ENCODE measurements at places on chromosomes 5 and 9.

GRCh38 chr5:110665184-110665726 lies 61.2 kb downstream of the TMEM232 start:
- DNase-seq, result no peak

DNA sequence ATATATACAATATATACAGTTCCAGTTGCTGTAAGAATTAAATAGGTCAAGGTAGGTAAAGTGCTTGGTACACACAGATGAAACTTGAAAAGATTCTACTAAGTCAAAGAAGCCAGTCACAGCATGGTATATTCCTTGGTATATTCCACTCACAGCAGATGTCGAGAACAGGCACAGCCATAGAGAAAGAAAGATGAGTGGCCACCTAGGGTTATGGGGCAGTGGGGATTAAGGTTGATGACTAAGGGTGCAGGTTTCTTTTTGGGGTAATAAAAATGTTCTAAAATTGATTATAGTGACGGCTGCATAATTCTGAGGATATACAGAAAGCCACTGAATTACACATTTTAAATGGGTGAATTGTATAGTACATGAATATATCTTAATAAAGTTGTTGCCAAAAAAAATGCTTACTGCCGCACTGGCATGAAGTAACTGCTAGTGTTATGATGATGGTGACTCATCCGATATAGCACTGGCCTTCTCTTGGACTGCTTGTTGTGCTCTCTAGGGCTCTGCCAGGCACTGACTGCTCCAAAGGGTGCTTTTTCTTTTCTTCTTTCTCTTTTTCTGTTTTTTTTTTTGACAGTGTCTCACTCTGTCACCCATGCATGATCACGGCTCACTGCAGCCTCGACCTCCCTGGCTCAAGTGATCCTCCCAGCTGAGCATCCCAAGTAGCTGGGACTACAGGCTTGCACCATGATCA lies 23.5 kb downstream of the TBC1D2 start:
- no peak for DNase-seq

DNA sequence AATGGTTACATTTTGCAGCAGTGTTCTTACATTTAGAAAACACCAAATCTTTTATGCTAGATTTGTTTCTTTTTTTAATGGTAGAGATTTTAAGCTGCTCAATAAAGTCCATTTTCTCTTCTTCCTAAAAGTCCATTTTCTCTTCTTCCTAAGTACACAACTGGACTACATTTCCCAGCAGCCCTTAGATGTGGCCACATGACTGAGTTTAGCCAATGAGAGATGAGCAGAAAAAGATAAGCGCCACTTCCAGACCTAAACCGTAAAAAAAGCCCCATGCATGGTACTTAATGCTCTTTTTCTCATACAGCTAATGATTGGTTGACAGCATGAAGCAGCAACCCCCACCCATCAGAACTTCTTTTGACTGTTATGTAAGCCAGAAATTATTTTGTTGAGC lies 206.7 kb downstream of the FAM114A2 start:
- no peak for DNase-seq

GRCh38 chr9:108331596-108331995 lies 524.2 kb downstream of the ACTL7B start:
- DNase-seq, result no peak

GRCh38 chr5:154058055-154059038 lies 19.6 kb downstream of the MFAP3 start:
- no peak for DNase-seq

- no peak for DNase-seq
Observed at GRCh38 chr5:140827704-140828361, at the start of gene PCDHA6. Gene PCDHA6 (plus strand): TSS chr5:140827960. CDS start chr5:140828092, 132 bp downstream.

DNA sequence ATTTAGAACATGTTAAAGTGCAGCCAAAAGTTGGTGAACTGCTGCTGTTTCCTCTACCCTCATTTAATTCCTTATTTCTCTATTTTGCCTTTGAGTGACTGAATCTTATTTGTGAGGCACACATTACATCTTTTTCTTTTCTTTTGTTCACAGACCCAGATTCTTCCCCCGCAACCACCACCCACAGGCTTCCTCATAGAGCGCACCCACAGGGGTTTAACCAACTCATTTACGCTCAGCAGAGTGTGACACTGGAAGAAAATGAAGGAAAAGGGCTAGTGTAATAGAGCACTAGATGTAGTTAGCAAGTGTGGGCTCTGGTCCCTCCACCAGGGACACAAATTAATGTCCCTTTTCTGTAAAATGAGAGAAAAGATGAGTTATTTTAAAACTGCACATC lies 200.7 kb downstream of the PARP8 start:
- DNase-seq, result no peak

DNA sequence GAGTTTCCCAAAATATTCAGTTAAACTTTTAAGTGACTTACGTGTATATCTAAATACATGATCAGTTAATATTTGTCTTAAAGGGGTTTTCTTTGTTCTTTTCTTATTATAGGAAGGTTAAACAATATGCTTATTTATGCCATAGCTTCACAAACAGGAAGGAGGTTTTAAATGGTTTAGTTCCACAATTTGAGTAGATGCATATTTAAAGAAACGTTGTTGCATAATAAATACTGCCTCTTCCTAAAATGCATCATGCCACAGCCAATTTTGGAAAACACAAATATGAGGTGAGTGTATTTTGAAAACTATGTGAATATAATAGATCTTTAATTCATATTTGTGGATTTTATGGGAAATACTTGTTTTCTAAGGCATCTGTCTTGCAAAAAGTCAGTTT lies 2.5 kb upstream of the ADRB2 start:
- DNase-seq, result no peak

GRCh38 chr9:96193236-96193755 lies 108.7 kb downstream of the HSD17B3 start:
- no peak for DNase-seq

GRCh38 chr9:24614070-24614469 lies 68.4 kb upstream of the IZUMO3 start:
- no peak for DNase-seq

GRCh38 chr5:128406803-128407202 lies 131.2 kb downstream of the FBN2 start:
- DNase-seq, result no peak

- no peak for DNase-seq
Observed at GRCh38 chr5:134438721-134439123, 27.0 kb upstream of the CDKN2AIPNL start.

GRCh38 chr5:171647904-171648260 lies 137.7 kb upstream of the SMIM23 start:
- no peak for DNase-seq

DNA sequence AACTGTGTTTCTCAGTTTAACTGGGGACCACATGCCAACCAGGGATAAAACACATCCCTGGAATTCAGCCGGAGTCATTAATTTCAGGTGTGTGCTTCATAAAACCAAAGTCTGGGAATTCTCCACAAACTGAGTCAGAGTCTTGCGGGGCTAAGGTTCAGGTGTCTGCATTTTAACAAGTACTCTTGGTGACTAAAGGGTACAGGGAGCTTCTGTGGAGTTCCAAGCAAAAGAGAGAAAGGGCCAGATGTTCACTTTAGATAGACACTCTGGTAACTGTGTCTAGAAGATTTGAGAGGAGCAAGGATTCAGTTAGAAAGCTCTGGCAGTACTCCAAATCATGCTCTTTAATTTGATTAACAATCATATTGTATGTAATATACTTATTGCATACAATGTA lies 4.0 kb downstream of the NADK2 start:
- DNase-seq, result no peak

GRCh38 chr5:117788596-117788995 lies 1199.8 kb downstream of the DTWD2 start:
- DNase-seq, result no peak

- DNase-seq, result no peak
Observed at GRCh38 chr9:6997330-6997729, 239.6 kb downstream of the KDM4C start.

DNA sequence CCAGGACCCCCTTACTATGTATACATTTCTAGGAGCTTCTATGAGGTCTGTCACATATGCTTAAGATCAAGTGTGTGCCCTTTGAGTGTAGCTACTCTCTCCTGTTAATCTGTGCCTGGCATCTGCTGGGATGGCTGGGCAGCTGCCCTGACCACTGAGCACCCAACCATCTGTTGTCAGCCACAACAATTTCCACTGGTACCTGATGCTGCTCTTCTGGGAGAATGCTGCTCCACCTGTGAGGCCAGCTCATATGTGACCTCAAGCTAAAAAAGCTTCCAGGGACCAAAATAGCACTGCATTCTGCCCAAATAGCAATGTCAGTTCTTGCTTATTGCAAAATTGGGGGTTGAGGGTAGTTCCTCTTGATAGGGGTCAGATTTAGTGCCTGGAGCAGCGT lies 595.6 kb downstream of the RAB3C start:
- DNase-seq, result no peak

GRCh38 chr9:38180656-38181055 lies 111.6 kb upstream of the SHB start:
- DNase-seq, result no peak

GRCh38 chr5:178391480-178391879 lies 158.9 kb upstream of the PHYKPL start:
- DNase-seq, result no peak

DNA sequence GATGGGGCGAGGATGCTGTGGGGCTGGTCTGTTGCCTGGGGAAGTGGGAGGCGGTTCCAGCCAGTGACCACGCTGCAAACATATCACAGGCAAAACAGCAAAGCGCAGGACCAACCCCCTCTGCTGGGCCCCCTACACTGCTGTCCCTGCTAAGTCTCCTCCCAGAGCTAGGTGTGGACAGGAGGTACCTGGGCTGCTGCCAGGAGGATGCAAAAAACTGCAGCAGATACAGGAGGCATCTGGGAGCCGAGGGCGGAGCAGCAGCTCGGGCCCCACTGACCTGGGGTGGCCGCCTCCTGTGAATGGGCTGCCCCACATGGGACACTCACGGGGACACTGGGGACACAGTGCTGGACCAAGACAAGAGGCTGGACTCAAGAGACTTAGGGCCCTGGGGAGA lies 48.0 kb upstream of the PHYKPL start:
- DNase-seq, result no peak

GRCh38 chr5:80309871-80310665 lies 9.7 kb upstream of the SPZ1 start:
- no peak for DNase-seq

DNA sequence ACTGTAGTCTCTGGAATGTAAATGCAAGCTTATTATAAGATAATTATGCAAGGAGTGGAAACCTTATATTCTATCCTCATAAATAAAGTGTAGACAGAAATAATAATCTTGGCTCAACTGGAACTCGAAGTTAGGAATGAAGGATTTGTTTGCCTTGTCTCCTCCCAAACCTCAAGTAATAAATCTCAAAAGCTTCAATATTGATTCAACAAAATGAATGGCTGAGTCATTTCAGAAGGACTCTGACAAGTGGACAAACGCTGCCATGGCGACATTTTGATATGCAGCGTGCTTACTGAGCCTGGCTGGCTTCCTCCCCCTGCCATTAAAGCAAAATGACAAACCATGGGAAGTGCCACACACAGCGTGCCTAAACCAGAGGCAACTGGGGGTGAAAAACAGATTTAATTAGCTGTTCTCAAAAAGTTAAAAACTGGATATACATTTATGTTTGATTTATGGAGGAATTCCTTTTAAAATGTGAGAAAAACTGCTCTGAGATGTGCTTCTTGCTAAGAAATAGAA lies 10.5 kb upstream of the ADGRV1 start:
- DNase-seq, result no peak

Measured in activated CD4-positive, alpha-beta T cell treated with anti-CD3 and anti-CD28 coated beads, Interleukin-2, amount 50 U/mL, for 24 hours (primary cell).